ENCODE measurements at places on chromosomes 3 and 15. TPM values are rescaled to one million over a fixed set of nuclear protein-coding genes. Genes with fewer than 3 reads are reported as not detected.

Gene TICRR
- total RNA-seq: 20.5 TPM

DNA sequence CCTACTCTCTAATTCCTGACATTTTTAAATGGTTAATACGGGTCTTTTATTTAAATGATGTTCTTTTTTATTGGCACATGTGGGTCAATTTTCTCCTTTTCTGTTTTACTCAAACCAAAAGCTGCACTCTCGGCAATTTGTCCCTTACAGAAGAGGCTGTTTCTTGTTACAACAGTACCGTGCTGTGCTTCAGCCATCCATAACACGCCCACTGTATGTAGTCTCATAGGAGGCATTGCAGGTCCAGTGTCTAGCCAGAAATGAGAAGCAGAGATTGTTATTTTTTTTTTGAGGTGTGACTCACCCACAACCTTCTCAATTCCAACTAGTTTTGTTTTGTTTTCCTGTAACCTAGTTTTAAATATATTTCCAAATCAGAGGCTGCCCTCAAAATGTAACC, 164.6 kb downstream of the GMNC start:
- DNase-seq: no peak
- H3K27ac ChIP-seq: no peak overlapping the region
- H3K36me3 ChIP-seq: no peaks in the 10 kb centered on the region
- H3K27me3 ChIP-seq: peaks cover 2% of the 10 kb centered on the region

DNA sequence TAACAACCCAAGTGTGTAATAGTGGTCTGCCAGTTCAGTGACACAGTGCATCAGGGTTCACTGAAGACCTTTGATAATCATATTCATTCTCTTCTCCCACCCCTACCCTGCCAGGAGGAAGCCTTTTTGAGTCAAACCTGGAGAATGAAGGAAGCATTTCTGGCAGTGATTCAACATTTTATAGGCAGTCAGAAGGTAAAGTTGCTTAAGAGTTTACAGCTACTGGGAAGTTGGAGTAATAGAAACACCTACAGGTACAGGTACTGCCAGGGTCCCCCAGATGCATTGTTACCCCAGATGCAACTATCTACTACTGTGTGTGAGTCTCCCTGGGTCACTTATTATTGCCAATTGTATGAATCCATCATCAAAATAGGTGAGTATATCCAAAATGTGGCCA, 146.9 kb upstream of the EIF1B start:
- H3K27ac ChIP-seq: no peak overlapping the region
- no peaks in the 10 kb centered on the region for H3K4me1 ChIP-seq
- no peaks in the 10 kb centered on the region for H3K27me3 ChIP-seq
- no peak for DNase-seq

DNA sequence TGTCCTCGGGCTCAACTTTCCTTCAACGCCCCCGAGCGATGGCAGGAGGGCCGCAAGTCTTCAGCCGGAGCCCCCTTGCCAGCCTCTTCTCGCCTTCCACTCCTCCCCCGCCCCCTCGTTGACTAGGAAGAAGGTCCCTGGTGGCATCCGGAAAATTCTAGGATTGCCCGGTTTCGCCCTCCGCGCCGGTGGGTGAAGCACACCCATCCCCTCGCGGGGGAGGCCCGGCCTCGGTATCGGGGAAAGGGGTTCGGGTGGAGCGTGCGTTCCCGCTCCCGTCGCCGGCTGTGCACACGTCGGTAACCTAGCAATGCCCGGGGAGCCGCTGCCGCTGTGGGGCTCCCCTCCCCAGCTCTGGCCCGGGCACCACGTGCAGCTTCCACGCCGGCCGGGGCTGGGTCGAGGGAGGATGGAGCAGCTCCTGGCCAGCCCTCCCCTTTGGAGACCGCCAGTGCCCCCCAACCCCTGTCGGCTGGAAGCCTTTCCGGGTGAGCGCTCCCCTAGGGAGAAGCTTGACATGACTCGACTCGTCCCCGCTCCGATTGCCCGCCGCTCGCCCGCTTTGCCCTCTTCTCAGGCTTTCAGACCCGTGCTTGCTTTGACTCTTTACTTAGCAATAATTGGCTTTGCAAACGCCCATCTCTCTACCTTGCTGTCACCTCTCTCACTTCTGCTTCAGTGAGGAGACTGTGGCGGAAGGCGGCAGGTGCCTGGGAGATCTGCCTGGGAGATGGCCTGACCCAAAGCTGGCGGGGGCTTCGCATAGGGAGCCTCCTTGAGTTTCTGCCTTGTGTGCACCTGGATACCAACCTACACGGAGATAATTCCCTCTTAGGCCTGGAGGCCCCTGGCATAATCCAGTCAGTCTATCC, 1.3 kb downstream of the CACNA1D start:
- DNase-seq: no peak
- no peaks in the 10 kb centered on the region for H3K36me3 ChIP-seq
- H3K4me3 ChIP-seq: no peak overlapping the region
- H3K4me1 ChIP-seq: peaks cover 4% of the 10 kb centered on the region

DNA sequence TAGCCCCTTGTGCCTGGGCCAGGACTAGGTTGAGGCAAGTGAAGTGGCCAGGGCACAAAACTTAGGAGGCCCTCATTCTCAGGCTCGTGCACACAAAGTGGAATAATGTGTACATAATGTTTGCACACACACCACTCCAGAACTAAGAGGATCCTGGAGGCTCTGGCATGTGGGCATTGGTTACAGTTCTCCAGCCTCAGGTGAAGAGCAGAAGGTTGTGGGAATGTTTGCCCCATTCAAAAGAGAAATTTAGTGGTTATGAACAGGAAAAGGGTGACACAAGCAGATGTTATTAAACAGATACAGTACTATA, 31.3 kb downstream of the ASB7 start:
- H3K27me3 ChIP-seq: no peaks in the 10 kb centered on the region
- DNase-seq: no peak

Gene TIGIT
- total RNA-seq: not detected

Gene PARP15
- total RNA-seq: 1.4 TPM

DNA sequence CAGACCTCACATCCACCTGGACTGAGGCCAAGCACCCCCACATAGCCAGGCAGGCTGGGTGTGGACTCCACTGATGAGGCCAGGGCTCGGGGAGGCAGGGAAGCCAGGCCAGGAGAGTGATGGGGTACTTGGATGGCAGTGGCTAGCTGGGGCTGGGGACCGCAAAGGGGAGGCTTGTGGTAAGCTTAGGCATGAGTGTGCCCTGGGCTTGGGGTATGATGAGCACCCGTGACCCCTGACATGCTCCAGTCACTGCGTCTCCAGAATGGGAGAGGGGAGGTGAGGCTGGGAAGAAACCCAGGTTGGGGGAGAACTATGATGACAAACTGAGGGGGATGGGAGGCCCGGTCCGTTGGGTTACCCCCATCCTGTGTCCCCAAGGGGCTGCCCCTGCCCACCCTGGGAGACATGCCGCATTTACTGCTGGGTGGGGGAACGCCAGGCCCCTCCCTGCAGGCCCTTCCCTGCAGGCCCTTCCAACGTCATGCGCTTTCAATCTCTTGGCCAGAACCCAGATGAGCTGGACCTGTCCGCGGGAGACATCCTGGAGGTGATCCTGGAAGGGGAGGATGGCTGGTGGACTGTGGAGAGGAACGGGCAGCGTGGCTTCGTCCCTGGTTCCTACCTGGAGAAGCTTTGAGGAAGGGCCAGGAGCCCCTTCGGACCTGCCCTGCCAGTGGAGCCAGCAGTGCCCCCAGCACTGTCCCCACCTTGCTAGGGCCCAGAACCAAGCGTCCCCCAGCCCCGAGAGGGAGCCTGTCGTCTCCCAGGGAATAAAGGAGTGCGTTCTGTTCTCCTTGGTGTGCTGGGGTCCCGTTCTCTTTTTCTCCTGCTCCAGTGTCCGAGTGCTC, 34.1 kb downstream of the TSPAN3 start:
- H3K36me3 ChIP-seq: peaks cover 4% of the 10 kb centered on the region
- H3K4me3 ChIP-seq: no peak overlapping the region
- H3K27me3 ChIP-seq: no peaks in the 10 kb centered on the region

DNA sequence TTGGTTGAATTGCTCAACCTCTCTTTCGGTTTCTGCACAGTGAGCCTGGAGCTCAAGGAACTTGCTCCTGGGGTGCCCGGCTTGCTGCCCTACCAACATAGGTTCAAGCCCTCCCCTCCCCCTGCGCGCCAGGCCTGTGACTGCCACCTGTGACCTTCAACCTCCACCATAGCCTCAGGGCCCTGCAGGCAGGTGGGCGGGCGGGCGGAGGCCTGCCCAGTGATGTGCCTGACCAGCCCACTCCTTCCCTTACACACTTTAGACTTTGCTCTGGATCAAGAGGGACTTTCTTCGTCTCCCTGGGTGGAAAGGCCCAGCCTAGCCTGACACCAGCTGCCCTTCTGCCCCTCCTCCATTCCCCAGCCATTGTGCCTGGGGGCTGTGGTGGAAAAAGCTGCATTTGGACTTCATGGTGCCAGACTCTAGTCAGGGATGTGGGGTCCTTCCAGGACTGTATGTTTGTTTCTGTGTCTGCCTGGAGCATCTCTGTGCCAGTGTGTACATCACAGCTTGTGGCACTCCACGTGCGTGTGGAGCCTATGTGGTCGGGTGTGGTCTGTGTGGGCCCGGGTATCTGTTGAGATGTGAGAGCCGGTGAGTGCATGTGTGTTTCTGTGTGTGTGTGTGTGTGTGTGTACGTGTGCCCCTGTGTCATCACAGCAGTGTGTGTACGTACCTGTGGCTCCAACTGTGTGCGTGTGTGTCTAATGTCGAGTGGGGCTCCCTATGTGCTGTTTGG, 9.5 kb downstream of the PRKCD start:
- no peak overlapping the region for H3K27ac ChIP-seq
- no peak overlapping the region for H3K4me3 ChIP-seq
- DNase-seq: no peak
- no peaks in the 10 kb centered on the region for H3K27me3 ChIP-seq

DNA sequence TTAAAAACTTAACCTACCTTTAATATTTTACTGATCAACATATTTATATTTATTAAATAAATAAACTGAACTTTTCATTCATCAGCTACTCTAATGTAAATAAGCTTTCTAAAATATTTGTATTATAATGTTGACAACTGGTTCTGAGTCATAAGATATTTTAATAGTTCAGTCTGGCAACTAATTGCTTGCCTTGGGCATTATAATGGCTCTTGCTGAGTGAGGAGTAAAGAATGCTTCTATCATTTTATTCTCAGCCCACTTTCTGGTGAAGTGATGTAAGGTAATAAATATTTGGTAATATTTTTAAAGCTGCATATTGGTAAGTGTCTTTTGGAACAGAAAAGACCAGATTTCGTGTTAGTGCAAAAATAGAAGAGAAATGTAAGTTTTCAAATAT, 81.5 kb downstream of the DIPK2A start:
- no peaks in the 10 kb centered on the region for H3K36me3 ChIP-seq
- no peak for DNase-seq
- no peak overlapping the region for H3K27ac ChIP-seq
- H3K27me3 ChIP-seq: no peaks in the 10 kb centered on the region

DNA sequence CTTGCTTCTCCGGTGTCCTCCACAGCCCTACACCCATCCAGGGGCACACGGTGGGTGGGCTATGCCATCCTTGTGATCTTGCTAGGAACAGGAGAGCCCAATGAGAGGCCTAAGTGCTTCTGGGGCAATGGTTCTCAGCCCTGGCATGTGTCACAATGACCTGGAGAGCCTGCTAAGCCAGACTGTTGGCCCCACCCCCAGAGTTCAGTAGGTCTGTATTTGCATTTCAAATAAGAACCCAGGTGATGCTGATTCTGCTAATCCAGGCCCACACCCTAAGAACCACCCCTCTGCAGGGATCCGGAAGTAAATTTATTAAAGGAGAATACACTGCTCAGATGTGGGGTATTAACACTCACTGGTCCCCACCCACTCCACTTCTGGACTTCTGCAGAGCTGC, 57.9 kb downstream of the RORA start:
- no peak for DNase-seq
- H3K27me3 ChIP-seq: no peaks in the 10 kb centered on the region
- H3K36me3 ChIP-seq: no peaks in the 10 kb centered on the region
- peaks cover 13% of the 10 kb centered on the region for H3K4me1 ChIP-seq
- no peak overlapping the region for H3K27ac ChIP-seq

Gene LDHAL6B
- total RNA-seq: not detected

- no peak overlapping the region for H3K27ac ChIP-seq
- DNase-seq: peak; percentile 44
- H3K4me1 ChIP-seq: peaks cover 4% of the 10 kb centered on the region
- H3K27me3 ChIP-seq: no peaks in the 10 kb centered on the region
- no peaks in the 10 kb centered on the region for H3K36me3 ChIP-seq
Measured at GRCh38 chr15:74489518-74490338, 28.8 kb upstream of the UBL7 start.

Gene PCBP4
- 42.7 TPM for total RNA-seq

GRCh38 chr3:139519998-139520737, 19.4 kb downstream of the RBP1 start:
- H3K36me3 ChIP-seq: no peaks in the 10 kb centered on the region
- H3K4me3 ChIP-seq: no peak overlapping the region
- H3K4me1 ChIP-seq: no peaks in the 10 kb centered on the region
- H3K27me3 ChIP-seq: no peaks in the 10 kb centered on the region
- H3K27ac ChIP-seq: no peak overlapping the region

Gene RTP3
- total RNA-seq: not detected

Gene MINAR1
- total RNA-seq: 0.93 TPM

GRCh38 chr3:50617911-50618481, 1.0 kb downstream of the MAPKAPK3 start:
- H3K4me1 ChIP-seq: peaks cover 15% of the 10 kb centered on the region
- no peaks in the 10 kb centered on the region for H3K27me3 ChIP-seq
- DNase-seq: no peak

DNA sequence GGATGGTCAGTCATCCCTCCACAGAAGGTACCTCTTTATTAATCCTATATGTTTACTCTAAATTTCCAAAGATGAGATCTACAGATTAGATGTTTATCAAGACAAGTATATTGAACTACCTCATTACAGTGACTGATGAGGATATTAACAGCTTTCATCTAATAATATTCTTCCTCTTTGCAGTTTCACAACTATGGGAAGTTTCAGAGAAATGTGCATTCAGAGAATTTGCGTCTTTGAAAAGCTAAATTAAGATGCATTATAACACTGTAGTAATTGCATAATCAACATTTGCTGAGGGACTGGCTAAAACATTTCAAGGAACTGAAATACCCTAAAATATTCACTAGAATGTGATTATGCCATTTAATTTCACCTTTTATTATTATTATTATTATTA, 46.7 kb downstream of the MCF2L2 start:
- H3K4me1 ChIP-seq: no peaks in the 10 kb centered on the region
- no peaks in the 10 kb centered on the region for H3K36me3 ChIP-seq
- H3K27ac ChIP-seq: no peak overlapping the region

- DNase-seq: no peak
- no peak overlapping the region for H3K4me3 ChIP-seq
Measured at GRCh38 chr3:165459924-165460835, 264.0 kb upstream of the SLITRK3 start.

GRCh38 chr15:67137951-67138848, 72.8 kb downstream of the SMAD3 start:
- no peaks in the 10 kb centered on the region for H3K27me3 ChIP-seq
- H3K4me3 ChIP-seq: no peak overlapping the region
- H3K4me1 ChIP-seq: peaks cover 94% of the 10 kb centered on the region
- H3K36me3 ChIP-seq: no peaks in the 10 kb centered on the region
- peak overlapping the region; percentile 91 for H3K27ac ChIP-seq
- peak; percentile 61 for DNase-seq

- no peak overlapping the region for H3K4me3 ChIP-seq
- H3K27ac ChIP-seq: no peak overlapping the region
- H3K36me3 ChIP-seq: no peaks in the 10 kb centered on the region
- peaks cover 17% of the 10 kb centered on the region for H3K4me1 ChIP-seq
- H3K27me3 ChIP-seq: no peaks in the 10 kb centered on the region
Measured at GRCh38 chr3:8873740-8874139, 89.5 kb downstream of the RAD18 start.

Gene USP50
- not detected for total RNA-seq

Data from endothelial cell of umbilical vein (primary cell).